ENCODE measurements at places on chromosomes 7 and 10. TPM values are rescaled to one million over a fixed set of nuclear protein-coding genes. Genes with fewer than 3 reads are reported as not detected.

Gene TDRD1
- polyA plus RNA-seq = 0.04 TPM

Gene IFIT1B
- polyA plus RNA-seq = not detected

Gene LYZL2
- not detected for polyA plus RNA-seq

Gene AIFM2
- 17.1 TPM for polyA plus RNA-seq

Gene SPAG6
- polyA plus RNA-seq = 0.03 TPM

Gene PLAC9
- 54.3 TPM for polyA plus RNA-seq

- DNase-seq = no peak
Observed at GRCh38 chr7:148903504-148903903, 19.4 kb upstream of the EZH2 start.

DNA sequence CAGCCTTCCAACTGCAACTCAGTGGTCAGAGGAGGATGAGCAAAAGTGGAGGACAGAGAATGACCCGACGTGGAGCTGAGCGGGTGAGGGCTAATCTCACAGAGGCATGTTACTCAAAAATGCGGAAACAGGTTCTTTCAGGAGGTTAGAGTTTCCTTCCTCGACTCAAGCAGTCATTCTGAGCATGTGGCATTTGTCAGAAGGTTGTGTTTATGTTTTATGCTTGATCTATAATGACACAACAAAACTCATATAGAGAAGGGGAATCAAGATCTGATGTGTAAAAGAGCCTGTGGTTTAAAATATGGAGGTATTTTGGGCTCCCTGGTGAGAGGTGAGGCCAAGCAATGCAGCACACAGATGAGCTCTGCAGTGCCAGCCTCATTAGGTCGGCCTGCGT, 311.4 kb downstream of the ADARB2 start:
- DNase-seq = no peak

DNA sequence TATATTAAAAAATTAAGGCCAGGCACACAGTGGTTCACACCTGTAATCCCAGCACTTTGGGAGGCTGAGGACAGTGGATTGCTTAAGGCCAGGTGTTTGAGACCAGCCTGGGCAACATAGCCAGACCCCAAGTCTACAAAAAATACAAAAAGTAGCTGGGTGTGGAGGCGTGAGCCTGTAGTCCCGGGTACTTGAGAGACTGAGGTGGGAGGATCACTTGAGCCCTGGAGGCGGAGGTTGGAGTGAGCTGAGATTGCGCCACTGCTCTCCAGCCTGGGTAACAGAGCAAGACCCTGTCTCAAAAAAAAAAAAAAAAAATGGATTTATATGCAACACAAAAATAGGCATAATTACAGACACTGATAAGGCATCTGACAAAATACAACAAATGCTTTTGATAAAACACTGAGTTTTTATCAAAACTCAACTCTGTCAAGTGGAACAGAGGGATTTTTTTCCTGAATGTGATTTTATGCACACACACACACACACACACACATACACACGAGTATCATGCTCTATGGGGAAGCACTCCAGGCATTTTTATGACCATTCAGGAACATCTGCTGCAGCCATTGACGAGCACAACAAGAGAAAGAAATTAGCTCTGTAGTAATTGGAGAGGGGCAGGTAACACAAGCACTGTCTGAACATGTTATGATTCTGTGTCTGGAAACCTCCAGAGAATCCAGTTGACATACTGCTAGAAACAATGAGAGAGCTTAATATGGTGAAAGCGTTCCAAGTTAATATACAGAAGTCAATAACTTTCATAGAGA, 193.1 kb downstream of the WDR37 start:
- DNase-seq = peak; percentile 25

DNA sequence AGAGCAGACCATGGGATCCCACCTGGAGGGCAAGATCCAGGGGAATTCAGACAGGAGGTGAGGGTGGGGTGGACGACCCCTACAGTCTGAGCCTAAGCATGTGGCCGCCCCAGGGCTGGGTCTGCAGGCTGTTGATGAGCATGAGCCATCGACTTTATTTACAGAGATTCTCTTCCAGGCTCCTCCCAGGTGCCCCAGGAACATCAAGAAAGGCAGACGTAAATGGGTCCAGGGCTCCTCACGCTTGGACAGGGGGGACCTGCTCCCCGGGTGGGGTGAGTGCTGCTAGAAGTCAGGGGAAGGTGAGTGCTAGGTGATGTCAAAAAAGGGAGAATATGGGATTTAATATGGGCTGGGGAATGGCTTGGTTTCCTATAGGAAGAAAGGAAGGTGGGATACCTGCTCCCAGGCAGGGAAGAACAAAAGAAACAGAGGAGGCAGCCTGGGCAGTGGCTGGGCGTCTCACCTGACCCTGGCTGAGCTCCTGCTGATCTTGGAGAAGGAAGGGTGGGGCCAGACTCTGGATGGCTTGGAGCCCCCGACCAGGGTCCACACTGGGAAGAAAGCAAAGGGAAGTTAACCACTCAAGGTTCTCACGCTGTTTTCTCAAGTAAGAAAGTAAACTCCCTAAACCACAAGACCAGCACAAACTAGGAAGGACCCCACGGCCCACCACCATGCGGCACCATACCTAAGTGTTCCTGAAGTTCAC, 162.1 kb upstream of the SHH start:
- no peak for DNase-seq

GRCh38 chr7:131934452-131934851, 378.0 kb upstream of the PODXL start:
- no peak for DNase-seq

- DNase-seq = no peak
Observed at GRCh38 chr7:117048114-117048866, 95.0 kb downstream of the ST7 start.

GRCh38 chr10:103433858-103434257, 18.3 kb downstream of the CALHM2 start:
- DNase-seq = no peak

DNA sequence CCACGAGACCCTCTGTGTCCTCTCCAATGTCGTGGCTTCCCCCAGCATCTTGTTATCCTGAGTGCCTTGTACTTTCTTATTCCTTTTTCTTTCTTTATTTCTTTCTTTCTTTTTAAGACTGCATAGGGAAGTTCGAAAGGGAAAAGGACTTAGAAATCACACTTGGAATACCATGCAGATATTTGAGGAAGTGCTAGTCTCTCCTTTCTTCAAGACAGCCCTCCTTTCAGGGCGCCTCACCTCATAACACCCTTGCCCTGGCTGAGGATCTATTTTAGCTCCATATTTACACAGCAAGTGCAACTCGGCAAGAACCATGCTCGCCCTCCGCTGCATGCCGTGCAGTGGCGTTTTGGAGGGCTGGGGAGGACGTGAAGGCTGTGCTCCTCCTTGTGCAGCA, 232.3 kb upstream of the GLI3 start:
- DNase-seq = no peak

DNA sequence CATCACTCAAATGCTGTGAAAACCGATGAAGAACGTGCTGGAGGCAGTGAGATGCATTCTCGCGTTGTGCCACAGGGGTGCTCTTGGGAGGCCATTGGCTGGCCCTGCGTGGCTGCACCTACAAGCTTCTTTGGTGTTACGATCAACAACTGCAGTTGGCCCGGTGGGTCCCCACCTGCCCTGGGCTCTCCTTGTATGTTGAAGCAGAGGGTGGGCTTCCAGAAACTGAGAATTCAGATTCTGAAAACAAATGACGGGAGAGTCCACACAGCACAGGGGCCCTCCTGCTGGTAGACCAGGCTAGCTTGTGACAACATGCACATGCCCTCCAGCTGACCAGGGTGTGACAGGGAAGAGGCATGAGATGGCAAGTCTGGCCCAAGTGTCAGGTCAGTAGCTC, 23.7 kb upstream of the DDC start:
- DNase-seq = no peak

DNA sequence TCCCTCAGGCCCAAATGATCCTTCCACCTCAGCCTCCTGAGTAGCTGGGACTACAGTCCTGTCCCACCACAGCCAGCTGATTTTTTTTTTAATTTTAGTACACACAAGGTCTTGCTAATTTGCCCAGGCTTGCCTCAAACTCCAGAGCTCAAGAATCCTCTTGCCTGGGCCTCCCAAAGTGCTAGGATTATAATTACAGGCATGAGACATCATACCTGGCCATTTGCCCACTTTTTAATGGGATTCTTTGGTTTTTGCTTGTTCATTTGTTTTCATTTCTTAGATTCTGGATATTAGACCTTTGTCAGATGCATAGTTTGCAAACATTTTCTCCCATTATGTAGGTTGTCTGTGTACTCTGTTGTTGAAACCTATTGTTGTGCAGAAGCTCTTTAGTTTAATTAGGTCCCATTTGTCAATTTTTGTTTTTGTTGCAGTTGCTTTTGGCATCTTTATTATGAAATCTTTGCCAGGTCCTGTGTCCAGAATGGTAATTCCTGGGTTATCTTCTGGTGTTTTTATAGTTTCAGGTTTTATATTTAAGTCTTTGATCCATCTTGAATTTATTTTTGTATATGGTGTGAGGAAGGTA, 95.2 kb downstream of the GLCCI1 start:
- no peak for DNase-seq

DNA sequence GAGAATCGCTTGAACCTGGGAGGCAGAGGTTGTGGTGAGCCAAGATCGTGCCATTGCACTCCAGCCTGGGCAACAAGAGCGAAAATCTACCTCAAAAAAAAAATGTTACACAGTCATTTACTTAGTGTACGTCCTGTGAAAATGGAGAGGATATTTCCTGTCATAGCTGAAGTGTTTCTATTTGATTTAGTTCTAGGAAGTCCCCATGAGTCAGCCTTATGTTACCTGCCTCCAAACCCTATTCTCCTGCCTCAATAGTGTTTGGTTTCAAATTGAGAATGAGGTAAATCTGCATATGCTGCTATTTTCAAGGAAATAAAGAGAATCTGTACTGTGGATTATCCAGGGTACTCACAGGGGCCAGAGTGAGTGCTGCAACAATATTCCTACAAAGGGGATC, 1284.5 kb upstream of the AUTS2 start:
- no peak for DNase-seq

- DNase-seq = no peak
Observed at GRCh38 chr7:106022193-106022821, 59.2 kb downstream of the CDHR3 start.

DNA sequence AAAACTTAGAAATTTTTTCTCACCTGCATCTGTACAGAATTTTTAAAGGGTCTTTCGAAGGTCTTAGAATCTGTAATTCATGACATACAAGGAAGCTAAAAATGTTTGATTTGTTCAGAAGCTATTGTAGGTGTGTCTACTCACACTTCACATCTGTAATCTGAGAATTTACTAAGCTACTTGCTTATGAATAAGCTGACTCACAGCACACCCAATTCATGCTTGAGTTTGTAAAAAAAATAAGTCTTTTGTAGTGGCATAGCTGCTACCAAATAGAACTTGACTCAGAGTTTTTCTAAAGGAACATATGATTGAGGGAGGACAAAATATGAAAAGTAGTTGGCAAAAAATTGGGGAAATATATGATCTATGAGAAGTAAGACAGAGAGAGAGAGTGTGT, 12.7 kb upstream of the AGR2 start:
- no peak for DNase-seq

- DNase-seq = no peak
Observed at GRCh38 chr10:62852961-62853702, 37.0 kb upstream of the EGR2 start.

- DNase-seq = no peak
Observed at GRCh38 chr7:2582006-2582735, 23.4 kb downstream of the IQCE start.

DNA sequence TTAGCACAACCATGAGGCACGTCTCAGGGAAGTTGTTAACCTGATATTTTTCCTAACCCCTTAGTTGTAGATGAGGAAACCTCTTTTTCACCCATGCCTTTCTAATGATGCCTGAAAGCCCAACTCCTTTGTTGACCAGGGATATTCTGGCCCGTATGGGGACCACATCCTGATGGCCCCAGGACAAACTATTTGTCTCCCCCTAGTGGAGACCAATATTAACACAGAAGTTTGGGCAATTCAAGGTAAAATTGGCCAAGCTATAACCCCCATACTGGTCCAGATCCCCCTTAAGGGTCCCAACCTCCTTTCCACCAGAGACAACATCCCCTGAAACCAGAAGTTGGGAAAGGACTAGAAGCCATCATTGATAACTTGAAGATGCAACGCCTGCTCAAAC, 893.3 kb downstream of the SORCS1 start:
- DNase-seq = no peak

DNA sequence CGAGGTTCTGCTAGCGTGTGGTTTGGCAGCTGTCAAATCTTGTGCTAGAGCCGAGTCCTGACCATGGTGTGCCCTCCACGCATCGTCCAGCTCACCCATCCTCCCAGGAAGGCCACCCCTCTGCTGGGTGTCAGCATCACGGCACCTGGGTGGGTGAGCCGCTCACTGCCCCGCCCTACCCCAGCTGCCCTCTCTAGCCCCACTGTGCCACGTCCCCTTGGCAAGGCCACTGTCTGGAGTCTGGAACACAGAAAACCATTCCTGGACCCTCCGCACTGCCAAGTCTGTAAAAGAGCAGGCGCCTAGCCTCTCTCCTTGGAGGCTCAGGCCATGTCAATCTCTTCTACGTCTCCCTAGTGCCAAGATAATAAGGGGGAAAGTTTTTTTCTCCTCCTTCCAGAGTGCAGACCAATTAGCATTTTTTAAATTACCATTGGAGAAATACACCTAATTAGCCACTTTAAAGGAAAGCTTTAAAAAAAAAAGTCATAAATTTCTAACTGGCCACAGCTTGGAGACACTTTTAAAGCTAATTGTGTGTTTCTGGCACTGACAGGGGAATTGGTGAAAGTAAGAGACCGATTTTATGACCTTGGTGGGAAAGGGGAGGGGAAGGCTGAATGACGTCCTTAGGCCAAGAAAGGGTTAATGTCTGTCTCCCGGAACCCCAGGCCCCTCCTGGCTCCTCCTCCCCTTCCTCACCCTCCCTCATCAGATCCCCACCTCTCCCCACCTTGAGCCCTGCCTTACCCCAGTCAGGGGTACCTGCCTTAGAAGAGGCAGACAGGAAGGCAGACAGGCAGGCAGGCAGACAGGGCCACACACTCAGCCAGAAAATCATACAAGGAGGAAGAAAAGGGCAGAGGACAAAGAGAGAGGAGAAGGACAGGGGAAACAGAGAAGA, 151.2 kb downstream of the PLXNA4 start:
- DNase-seq = no peak

- no peak for DNase-seq
Observed at GRCh38 chr10:5960070-5960972, 17.0 kb downstream of the IL15RA start.

GRCh38 chr10:101272229-101272868, 43.1 kb upstream of the LBX1 start:
- no peak for DNase-seq

DNA sequence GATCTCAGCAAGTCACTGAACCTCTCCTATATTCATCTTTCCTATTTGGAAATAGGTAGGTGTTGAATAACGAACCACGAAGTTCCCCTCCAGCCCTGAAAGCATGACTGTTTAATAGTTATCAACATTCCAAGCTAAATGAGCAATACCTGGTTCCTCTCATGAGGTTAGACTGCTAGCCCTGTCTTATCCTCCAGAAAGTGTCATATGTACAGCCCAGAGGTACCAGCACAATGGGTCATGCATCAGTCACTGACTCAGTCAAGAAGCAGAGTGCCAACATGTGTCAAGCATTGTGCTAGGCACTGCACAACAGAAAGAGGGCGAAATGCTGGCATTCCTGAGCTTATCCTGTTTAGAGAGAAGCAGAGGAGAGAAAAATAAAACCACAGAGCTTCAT, 70.0 kb downstream of the AMPH start:
- DNase-seq = no peak

- no peak for DNase-seq
Observed at GRCh38 chr7:80449836-80450235, 62.0 kb downstream of the GNAT3 start.

Measured in urinary bladder (tissue), 4 donors.